ENCODE measurements at places on chromosomes 6 and 20.

GRCh38 chr6:46963626-46964025 lies 41.9 kb upstream of the ADGRF5 start:
- DNase-seq = no peak

DNA sequence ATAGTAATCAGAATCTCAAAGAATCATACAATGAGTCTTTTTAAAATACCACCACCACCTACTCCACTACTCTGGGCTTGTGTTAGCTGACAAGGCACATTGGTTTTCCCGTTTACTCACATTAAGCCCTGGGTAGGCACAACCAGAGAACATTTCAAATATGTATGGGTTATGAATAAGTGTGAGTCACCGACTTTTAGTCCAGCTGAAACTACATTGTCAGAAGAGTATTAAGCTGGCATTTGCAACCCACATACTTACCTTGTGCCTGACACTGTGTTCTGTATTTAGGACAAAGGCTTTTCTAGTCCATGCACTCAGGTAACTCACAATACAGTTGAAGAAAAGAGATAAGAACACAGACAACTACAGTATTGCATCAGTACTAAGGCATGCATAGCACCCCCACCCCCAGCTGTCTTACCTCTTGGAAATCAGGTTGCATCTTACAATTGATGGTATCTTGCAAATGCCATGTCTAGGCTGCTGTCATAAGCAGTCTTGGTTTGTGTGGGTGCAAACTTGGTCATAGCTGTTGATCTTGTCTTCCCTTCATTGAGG lies 40.3 kb upstream of the AHI1 start:
- no peak for DNase-seq

DNA sequence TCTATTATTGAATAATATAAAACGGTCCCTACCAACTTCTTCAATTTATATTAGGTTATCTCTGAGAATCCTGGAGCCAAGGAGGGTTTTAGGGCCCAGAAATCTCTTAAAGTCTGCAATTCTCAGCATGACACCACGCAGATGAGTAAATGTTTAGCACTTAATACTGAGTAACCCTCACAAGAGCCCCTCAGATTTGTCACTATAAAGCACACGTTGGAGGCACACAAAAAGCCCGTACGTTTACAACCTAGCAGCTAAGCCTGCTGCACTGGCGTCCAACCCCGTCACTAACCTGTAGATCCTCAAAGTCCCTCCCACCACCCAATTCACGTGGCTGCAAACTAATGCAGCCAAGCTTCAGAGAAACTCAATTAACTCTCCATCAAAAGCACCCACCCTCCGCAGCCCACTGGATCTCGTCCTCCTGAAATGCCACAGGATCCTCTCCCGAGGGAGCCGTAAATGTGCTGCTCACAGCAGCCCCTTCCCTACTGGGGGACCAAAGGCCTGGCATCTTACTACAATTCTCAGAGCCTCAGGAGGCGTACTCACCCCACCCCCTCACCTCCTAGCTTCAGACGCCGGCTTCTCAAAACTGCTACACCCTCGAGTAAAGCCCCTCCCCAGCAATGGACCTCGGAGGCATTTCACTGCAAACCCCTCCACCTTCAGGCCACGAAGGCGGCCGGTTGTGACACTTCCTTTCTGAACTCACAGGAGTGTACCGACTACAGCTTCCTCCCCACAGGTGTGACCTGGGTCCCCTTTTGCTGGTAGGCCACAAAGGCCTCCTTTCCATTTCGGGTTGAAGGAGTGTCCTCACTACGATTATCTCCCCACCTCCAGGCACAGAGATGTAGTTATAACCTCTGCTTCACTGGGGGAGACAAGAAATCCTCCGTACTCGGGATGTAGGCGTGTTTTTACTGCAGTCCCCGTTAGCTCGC lies 909 bp downstream of the CPNE1 start:
- DNase-seq = no peak

GRCh38 chr6:148952147-148953035 lies 205.6 kb downstream of the UST start:
- DNase-seq = no peak

DNA sequence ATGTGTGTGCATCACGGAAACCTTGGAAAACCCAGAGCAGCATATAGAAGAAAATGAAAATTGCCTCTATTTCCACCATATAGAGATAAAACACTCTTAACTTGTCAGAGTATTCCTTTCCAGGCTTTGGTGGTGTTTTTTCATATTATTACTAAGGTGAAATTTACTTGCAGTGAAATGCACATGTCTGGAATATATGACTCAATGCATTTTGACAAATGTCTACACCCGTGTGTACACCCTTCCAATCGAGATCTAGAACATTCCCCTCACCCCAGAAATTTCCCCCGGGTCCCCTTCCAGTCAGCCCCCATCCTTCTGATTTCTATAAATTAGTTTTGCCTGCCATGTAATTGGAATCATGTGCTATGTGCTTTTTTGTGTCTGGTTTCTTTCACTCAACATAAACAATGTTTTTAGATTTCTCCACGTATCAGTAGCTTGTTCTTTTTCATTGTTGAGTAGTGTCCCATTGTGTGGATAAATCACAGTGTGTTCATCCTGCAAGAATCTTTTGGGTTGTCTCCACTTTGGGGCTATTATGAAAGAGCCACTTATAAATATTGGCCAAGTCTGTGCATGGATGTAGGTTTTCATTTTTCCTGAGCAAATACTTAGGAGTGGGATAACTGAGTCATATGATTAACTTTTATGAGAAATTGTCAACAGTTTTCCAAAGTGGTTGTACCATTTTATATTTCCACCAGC lies 19.9 kb upstream of the PREX1 start:
- no peak for DNase-seq

DNA sequence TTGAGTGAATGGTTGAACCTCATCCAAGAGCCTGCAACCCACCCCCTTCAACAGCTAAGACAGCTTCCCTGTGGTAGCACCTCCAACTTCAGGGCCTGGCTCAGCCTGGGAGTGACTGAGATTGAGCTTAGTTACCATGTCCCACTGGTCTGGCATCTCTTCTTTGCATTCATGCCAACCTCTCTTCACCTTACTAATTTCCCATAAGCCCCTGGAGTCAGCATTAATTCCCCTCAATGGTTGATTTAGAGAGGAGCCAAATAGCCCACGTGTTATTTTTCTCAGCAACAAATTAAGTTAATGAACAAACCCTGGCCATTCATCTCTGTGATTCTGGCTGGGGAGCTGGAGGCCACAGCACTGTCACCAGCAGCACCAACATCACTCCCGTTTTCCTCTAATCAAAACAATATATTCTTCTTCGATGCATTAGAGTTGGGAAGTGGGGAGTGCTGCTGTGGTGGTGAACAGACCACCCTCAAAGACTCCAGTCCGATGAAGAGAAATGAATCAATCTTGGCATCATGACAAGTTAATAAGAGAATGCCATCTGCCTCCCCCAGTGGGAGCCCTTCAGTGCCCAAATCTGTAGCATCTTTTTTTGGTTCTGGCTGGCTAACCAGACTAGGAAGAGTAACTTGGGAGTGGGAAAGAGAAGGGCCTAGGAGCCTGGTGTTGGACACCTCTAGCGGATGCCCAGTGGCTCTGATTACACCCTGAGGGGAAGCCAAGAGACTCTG lies 316.9 kb upstream of the RNF24 start:
- DNase-seq = no peak

DNA sequence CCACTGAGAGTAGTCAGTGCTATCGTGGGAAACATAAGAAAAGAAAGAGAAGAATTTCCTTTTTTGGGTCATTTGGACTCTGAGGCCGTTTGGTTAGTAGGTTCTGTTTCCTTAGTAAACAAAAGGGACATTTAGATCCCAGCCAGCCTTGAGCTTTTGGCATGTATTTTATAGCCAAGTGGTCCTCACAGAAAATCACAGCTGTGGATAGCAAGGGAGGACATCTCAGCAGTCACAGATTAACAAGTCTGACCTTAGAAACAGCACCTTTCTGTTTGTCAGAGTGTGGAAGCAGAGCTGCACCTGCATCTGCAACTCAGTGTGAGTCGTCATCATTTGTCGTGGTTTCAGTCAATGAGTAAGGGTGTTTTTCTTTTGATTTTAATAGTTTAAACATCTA lies 40.5 kb downstream of the FAM120B start:
- no peak for DNase-seq

DNA sequence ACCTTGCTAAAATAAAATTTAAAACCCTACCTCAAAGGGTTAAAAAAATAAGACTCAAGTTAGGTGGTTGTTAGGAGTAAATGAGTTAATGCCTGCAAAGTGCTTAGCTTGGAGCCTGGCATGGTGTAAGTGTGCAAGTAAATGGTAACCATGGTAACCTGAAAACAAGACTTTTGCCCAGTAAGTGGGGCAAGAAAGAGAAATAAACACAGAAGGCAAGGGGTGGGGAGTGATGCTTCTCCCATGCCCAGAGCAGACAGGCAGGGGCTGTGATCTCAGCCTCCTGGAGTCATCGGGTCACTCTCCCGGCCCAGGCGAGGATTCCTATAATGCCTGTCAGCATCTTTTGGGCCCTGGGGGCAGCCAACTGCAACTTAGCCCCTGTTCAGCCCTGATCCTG lies 59.2 kb upstream of the SLC32A1 start:
- DNase-seq = no peak

GRCh38 chr6:97422171-97422570 lies 139.2 kb upstream of the MMS22L start:
- no peak for DNase-seq

GRCh38 chr20:35007891-35008290 lies 52.2 kb downstream of the MYH7B start:
- no peak for DNase-seq

GRCh38 chr20:63180569-63181185 lies 35.3 kb downstream of the YTHDF1 start:
- no peak for DNase-seq

GRCh38 chr20:48667481-48667880 lies 160.3 kb downstream of the PREX1 start:
- DNase-seq = no peak

GRCh38 chr20:3781153-3781910 lies at the start of gene SPEF1:
SPEF1 (minus strand) TSS chr20:3781448; CDS start chr20:3781287, 161 bp downstream.
- DNase-seq = peak; percentile 61

DNA sequence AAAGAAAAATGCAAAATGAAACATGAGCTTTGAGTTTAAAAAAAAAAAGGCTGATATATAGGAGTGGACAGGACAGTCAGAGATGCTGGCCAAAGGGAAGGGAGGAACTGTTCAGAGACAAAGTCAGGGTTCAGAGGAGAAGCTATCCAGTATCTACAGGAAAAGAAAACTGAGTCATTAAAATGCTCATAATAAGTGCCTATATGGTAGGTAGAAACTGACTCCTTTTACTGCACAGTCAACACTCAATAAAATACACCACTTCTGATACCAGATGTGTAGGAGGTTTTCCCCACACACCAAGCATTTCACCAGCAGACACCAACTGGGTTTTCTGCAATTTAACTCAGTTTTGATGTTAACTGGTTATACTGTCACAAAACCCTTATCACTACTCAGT lies 32.9 kb downstream of the FRK start:
- DNase-seq = no peak

- no peak for DNase-seq
These were observed 185.4 kb downstream of the PACRG start for GRCh38 chr6:162913206-162913605.
